Urinary bladder (tissue), 4 donors: ENCODE measurements at places on chromosomes 1 and 21. TPM values are rescaled to one million over a fixed set of nuclear protein-coding genes. Genes with fewer than 3 reads are reported as not detected.

DNA sequence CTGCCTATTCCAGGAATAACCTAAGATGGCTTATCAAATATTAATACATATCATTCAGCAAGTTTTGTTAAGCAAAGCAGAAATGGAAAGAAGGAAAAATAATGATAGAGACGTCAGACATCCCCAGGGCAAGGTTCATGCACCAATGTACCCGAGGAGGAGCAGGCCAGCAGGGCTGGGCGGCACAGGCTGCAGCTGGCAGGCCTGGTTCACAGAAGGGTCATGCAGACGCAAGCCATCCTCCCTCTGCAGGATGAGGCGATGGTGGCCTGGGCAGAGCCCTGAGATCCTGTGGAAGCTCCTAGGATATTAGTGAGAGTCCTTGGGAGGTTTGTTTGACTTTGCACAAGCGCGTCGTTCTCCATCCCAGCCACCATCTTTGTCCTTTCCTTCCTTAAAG lies 30.0 kb downstream of the BATF3 start:
- DNase-seq: no peak

The CNR2 gene
- 0.11 TPM for total RNA-seq

The PHC2 gene
- 49.2 TPM for total RNA-seq

GRCh38 chr1:65691152-65691900 lies 101.4 kb upstream of the PDE4B start:
- DNase-seq: no peak

The FCGR3B gene
- total RNA-seq: 1.2 TPM

GRCh38 chr1:109089242-109090015 lies 1.1 kb upstream of the TMEM167B start:
- DNase-seq: no peak

GRCh38 chr1:20486457-20487235 lies 636 bp upstream of the CAMK2N1 start:
- DNase-seq: no peak

- DNase-seq: no peak
Observed at GRCh38 chr1:17052038-17052437, 1.8 kb downstream of the SDHB start.

GRCh38 chr1:208243527-208243966 lies 637 bp downstream of the PLXNA2 start:
- DNase-seq: no peak
